ENCODE measurements at places on chromosomes 3 and 15. TPM values are rescaled to one million over a fixed set of nuclear protein-coding genes. Genes with fewer than 3 reads are reported as not detected.

RYR3 gene
- 2.0 TPM for total RNA-seq

FHIT gene
- 38.6 TPM for total RNA-seq

MAP1A gene
- total RNA-seq = 22.5 TPM

SPSB4 gene
- total RNA-seq = 0.29 TPM

RPL39L gene
- total RNA-seq = 2.7 TPM

HTD2 gene
- 10.6 TPM for total RNA-seq

KIAA1143 gene
- 25.8 TPM for total RNA-seq

CLDN1 gene
- 38.2 TPM for total RNA-seq

DCBLD2 gene
- 23.2 TPM for total RNA-seq

HRH1 gene
- total RNA-seq = 5.6 TPM

HTR3E gene
- total RNA-seq = not detected

SLC24A5 gene
- not detected for total RNA-seq

P2RY14 gene
- total RNA-seq = 14.6 TPM

ZNF385D gene
- total RNA-seq = 25.8 TPM

C3orf52 gene
- 24.3 TPM for total RNA-seq

FES gene
- 26.2 TPM for total RNA-seq

RARB gene
- total RNA-seq = 12.9 TPM

LRRC2 gene
- total RNA-seq = 1.9 TPM

A4GNT gene
- total RNA-seq = not detected

FILIP1L gene
- total RNA-seq = 142 TPM

CRYGS gene
- total RNA-seq = 2.7 TPM

TRPM1 gene
- not detected for total RNA-seq

SPINT1 gene
- 232 TPM for total RNA-seq

GOLGA8N gene
- 12.2 TPM for total RNA-seq

EXOG gene
- total RNA-seq = 11.5 TPM

CNTN6 gene
- total RNA-seq = not detected

ADGRG7 gene
- total RNA-seq = 2.0 TPM

COMMD4 gene
- 57.6 TPM for total RNA-seq

FGF7 gene
- total RNA-seq = 99.0 TPM

PLXNA1 gene
- total RNA-seq = 41.5 TPM

CD200 gene
- total RNA-seq = 10.5 TPM

HYAL1 gene
- total RNA-seq = 82.4 TPM

RTP1 gene
- not detected for total RNA-seq

C3orf18 gene
- total RNA-seq = 12.3 TPM

SLC30A4 gene
- 4.7 TPM for total RNA-seq
